ENCODE measurements at places on chromosomes 16 and 17. TPM values are rescaled to one million over a fixed set of nuclear protein-coding genes. Genes with fewer than 3 reads are reported as not detected.

GRCh38 chr17:42361781-42362186, 26.5 kb downstream of the STAT3 start:
- no peak for DNase-seq

DNA sequence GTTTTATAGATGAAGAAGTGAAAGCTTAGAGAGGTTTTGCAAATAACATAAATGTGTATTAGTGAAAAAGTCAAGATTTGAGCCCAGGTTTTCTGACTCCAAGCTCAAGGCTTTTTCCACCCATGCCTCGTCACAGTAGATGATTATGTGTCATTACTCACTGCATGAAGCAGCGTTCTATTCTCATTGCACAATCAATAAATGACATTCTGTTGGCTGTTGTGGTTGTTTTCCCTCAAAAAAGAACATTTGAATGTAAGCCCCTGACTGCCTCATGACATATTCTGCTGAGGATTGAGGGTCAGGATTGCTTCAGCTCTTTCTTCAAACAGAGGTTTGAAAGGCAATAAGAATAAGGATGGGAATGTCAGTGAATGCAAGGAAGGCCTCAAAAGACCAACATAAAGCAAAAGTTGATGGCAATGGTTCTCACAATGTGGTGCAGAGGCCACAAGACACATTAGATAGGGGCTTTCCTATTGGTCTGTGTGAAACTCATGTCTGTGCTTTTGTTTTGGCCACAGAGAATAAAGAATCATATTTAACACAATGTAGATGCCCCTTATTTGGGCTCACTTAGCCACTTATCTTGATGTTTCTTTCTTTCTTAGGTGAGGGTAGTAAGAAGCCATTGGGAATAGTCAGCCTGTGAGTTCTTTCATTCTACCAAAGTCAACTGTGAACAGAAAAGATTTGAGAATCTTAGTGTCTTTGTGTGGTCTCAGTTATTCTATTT, 5.4 kb upstream of the MMD start:
- DNase-seq, result no peak

DNA sequence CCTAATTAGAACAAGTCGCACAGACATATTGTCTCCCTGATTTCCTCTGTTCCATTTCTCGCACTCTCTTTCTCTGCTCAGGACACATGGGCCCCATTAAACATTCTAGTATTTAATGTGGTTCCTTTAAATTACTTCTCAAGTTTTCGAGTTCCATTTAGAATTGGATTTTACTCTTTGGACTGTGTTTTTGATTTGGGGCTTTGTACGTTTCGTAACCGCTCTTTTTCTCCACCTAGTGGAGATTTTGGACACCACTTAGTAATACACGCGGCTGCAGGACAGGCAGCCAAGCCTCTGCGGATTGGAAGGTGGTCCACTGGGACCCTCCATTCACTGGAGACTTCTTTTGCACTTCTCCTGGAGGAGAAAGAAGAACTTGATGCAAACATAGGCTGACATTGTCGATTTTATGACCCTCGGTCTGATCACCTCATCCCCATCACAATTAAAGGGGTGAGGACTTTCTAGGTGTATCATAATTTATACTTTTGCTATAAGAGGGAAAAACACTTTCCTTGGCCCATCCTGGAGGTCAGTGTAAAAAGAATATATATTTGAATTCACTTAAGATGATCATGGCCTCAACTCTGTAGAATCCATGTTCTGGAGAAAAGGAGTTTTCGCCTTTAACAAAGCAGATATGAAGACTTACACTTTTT, 85.7 kb downstream of the NOG start:
- DNase-seq, result no peak

GRCh38 chr17:35745246-35745645, 7.8 kb downstream of the GAS2L2 start:
- DNase-seq, result no peak

- DNase-seq, result no peak
Measured at GRCh38 chr17:43457362-43457692, 26.4 kb upstream of the DHX8 start.

Gene P2RX1
- total RNA-seq, result not detected

Gene ATP2A1
- total RNA-seq, result 1.8 TPM

DNA sequence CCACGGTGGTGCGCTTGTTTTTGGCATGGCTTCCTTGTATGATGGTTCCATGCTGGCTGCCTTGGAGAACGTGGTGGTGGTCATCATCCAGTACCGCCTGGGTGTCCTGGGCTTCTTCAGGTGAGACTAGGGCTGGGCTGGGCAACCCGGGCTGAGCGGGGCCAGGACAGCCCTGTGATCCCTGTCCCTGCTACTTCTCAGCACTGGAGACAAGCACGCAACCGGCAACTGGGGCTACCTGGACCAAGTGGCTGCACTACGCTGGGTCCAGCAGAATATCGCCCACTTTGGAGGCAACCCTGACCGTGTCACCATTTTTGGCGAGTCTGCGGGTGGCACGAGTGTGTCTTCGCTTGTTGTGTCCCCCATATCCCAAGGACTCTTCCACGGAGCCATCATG, 4.9 kb downstream of the CES2 start:
- no peak for DNase-seq

- DNase-seq, result no peak
Measured at GRCh38 chr17:79814974-79815835, 18.3 kb upstream of the CBX8 start.

DNA sequence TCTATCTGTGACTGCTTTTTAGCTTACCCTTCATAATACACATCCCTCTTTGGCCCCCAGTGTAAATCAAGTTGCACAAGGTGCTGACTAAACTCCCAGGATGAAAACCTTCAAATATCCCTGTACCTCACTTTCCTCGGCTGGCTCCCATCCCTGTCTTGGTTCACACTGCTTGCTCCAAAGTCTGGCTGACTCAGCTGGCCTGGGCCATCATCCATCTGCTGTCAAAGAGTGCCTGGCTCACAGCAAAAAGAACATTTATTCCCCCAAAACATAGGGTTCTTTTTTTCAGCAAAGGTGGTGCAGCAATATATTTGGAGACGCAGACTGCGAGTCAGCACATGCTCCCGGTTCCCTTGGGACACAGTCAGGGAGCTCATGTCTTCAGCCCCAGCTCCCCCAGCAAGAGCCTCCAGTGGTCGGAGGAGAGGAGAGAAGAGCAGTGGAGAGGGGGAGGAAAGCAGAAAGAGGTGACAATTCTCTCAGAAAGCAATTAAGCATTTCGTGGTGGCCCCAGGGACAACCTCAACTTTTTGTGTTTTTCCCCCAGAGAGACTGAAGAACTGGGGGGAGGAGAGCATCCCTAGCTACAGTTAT, 26.1 kb downstream of the GPR142 start:
- DNase-seq, result no peak

Gene TRIM47
- total RNA-seq, result 46.3 TPM

DNA sequence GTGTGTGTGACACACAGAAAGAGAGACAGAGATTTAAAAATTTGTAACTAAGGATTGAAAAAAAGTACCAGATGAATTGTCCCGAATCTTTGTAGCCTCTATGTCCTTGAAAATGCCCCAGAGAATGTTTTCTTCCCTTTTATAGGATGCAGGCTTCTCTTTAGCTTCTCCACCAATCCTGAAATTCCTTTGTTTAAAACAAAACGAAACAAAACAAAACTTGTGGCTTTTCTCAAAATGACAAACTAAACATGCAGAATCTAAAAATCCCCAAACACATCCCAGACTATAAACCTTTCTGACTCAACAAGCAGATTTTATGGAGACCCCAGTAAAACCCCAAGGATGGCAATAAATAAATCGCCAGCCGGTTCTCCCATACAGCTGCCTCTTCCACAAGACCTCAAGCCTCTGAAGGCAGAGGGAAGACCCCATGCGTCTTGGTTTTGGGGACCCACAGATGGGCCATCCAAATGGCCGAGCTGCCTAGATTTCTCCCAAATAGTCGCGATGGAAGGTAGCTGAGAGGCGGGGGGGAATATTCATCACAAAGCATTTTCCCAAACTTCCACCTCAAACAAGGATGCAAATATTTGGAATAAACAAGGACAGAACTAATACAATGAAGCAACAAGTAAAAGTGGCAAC, 269.5 kb upstream of the FOXF1 start:
- DNase-seq, result no peak

DNA sequence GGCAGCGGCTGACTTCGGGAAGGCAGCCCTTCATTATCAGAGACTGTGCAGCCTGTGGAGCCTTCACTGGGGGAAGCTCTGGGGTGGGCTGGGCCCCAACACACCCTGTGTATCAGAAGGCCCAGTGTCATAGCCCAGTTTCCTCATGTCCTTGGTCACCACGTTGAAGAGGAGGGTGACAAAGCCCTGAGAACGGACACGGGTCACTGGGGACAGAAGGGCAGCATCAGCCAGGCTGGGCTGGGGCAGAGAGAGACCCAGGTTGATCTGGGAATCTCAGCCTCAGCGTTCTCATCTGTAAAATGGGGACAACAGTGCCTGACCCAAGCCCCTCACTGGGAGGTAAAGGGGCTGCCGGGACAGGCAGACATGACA, 19.3 kb downstream of the B9D1 start:
- peak; percentile 51 for DNase-seq

Measured in chondrocyte (in vitro differentiated cells).